ENCODE measurements at places on chromosomes 6 and 20. TPM values are rescaled to one million over a fixed set of nuclear protein-coding genes. Genes with fewer than 3 reads are reported as not detected.

SULF2 gene
- 35.1 TPM for total RNA-seq

CD164 gene
- 100 TPM for total RNA-seq

SLC17A3 gene
- total RNA-seq = not detected

SLC35F1 gene
- total RNA-seq = 6.7 TPM

TNFRSF6B gene
- total RNA-seq = 0.64 TPM

TSPYL4 gene
- total RNA-seq = 29.4 TPM

XKR7 gene
- not detected for total RNA-seq

FKBP1A gene
- total RNA-seq = 135 TPM

SIGLEC1 gene
- 7.1 TPM for total RNA-seq

BPIFB4 gene
- not detected for total RNA-seq

FAM217B gene
- 37.6 TPM for total RNA-seq

PSMB1 gene
- 138 TPM for total RNA-seq

LGSN gene
- not detected for total RNA-seq

TRIM31 gene
- total RNA-seq = not detected

GINM1 gene
- total RNA-seq = 55.2 TPM

CTCFL gene
- total RNA-seq = not detected

HLA-DQA1 gene
- 4.9 TPM for total RNA-seq

MAP1LC3A gene
- total RNA-seq = 137 TPM

RBBP8NL gene
- not detected for total RNA-seq

POU5F1 gene
- total RNA-seq = 0.67 TPM

ATG5 gene
- 16.6 TPM for total RNA-seq

BANF2 gene
- total RNA-seq = not detected

PTCRA gene
- total RNA-seq = not detected

VSTM2L gene
- total RNA-seq = 10.3 TPM

MEA1 gene
- 28.7 TPM for total RNA-seq

RNF217 gene
- 8.5 TPM for total RNA-seq

AURKA gene
- 7.0 TPM for total RNA-seq

BMP5 gene
- total RNA-seq = 2.8 TPM

NRSN2 gene
- 17.4 TPM for total RNA-seq

SNAP25 gene
- 0.67 TPM for total RNA-seq

ID4 gene
- 3.0 TPM for total RNA-seq

ENPP4 gene
- 21.3 TPM for total RNA-seq

EEF1A2 gene
- 1,346 TPM for total RNA-seq

DEFB129 gene
- total RNA-seq = not detected

IP6K3 gene
- total RNA-seq = 47.5 TPM

RAMACL gene
- 0.67 TPM for total RNA-seq

FANCE gene
- 3.8 TPM for total RNA-seq

HLA-DPA1 gene
- total RNA-seq = 37.7 TPM

CENPB gene
- total RNA-seq = 68.3 TPM
